RPMI8226 (cell line): ENCODE measurements at places on chromosomes 6 and 20.

- DNase-seq: no peak
Measured at GRCh38 chr20:14259689-14260088, 77.7 kb downstream of the FLRT3 start.

GRCh38 chr6:41291717-41292116, 5.2 kb upstream of the TREM1 start:
- no peak for DNase-seq

DNA sequence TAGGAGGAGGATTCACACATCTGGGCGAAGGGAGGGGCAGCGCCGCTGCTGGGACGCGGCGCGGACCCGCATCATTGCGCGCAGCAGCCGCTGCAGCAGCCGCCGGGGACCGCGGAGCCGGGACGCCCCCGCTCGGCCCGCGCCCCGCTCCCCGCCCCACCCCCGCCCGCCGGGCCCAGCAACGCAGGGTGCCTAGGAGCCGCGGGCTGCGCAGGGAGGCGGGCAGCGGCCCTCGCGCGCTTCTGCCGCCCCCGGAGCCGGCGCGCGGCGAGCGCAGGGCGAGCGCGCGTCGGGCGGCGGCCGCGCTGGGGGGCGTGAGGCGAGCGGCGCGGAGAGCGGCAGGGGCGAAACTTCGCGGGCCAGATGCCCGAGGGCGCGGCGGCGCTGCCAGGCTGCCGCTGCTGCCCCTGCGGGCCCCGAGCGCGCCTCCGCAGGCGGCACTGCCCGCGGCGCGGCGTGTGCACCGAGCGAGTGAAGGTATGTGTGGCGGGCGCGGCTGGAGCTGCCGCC, at the start of gene NKAIN2:
NKAIN2 (plus strand) TSS at position 362 of the 510 bp plus-strand sequence.
- peak; percentile 21 for DNase-seq

GRCh38 chr20:4454111-4454510, 267.6 kb upstream of the PRND start:
- DNase-seq: no peak

GRCh38 chr6:68634726-68635411, at the start of gene ADGRB3:
ADGRB3 (plus strand) TSS chr6:68635282; CDS start chr6:68638676, 3,394 bp downstream.
- DNase-seq: peak; percentile 83

- no peak for DNase-seq
Measured at GRCh38 chr6:37531026-37531425, 31.3 kb upstream of the CCDC167 start.

GRCh38 chr6:122620902-122621301, 10.7 kb downstream of the PKIB start:
- no peak for DNase-seq

DNA sequence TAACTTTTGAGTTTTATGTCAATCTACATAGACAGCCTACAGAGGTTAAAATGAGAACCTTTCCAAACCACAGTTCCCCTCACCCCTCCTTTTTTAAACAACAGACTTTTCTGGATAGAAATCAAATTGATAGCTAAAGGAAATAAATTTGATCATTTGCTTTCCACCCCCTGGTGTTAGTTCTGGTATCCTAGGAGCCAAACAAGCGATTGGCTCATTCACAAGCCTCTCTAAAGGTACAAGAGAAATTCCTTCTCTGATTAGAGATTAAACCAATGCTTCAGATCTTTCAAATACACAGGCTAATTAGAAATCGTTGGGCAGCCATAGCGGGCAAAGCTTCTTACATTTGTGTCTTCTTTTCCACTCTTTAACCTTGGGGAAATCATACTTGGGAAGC, 232.3 kb downstream of the TBC1D7 start:
- no peak for DNase-seq

DNA sequence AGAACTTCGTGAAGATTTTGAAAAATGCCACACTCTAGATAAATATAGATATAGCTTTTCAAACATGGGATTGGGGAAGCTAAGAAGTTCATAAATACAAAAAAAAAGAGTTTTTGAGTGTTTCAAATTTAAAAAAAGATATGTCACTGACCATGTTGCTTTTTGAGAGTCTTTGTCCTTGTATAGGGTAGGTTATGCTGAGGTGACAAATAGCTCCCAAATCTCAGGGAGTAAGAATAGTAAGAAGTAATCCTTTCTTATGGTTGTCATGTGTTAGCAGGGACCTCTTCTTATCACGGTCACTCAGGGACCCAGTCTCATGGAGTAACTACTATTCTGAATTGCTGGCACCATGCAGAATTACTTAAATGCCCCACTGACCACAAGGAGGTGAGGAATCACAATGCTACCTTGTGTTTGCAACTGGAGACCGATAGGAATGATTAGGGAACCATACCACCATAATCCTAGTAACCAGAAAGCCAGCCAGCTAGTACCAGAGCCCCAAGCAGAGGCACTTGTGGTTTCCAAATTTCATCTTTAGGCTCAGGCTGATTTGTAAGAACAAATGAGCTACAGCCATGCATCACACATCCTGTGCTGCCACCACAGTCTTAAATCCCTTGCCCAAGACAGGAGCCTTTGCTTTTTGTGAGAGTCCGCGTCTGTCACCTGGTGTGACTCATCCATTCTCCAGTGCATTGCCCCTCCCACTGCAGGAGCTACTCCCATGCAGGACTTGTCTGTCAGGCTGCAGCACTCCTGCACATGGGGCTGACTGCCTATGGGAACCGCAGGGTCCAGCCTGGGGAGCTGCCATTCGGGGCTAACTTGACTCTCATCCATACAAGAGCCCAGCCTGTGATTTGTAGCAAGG, 42.4 kb upstream of the ADGRF4 start:
- no peak for DNase-seq
